Activated naive CD8-positive, alpha-beta T cell treated with anti-CD3 and anti-CD28 coated beads, Interleukin-2, amount 50 U/mL, for 24 hours (primary cell): ENCODE measurements at places on chromosomes 16 and 17.

DNA sequence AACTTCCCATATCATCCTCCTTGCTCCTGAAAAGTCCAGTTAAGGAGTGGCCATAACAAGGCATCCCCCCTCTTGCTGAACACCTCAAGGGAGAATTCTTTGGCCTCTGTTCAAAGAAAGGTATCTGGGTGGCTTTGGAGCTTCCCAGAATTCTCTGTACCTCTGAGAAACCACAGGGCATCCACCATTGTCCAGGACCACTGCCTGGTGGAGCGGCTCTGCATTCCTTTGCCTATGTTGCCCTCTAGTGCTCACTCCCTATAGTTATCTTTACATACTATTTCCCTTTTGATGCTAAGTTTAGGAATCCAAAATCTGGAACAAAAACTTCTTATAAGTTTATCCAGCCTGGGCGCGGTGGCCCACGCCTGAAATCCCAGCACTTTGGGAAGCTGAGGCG lies 30.3 kb downstream of the CHD9NB start:
- peak; percentile 8 for DNase-seq

- DNase-seq, result no peak
Measured at GRCh38 chr17:27582696-27583095, 48.3 kb upstream of the LGALS9 start.

- DNase-seq, result no peak
Measured at GRCh38 chr16:1044460-1045309, 27.9 kb upstream of the SSTR5 start.

DNA sequence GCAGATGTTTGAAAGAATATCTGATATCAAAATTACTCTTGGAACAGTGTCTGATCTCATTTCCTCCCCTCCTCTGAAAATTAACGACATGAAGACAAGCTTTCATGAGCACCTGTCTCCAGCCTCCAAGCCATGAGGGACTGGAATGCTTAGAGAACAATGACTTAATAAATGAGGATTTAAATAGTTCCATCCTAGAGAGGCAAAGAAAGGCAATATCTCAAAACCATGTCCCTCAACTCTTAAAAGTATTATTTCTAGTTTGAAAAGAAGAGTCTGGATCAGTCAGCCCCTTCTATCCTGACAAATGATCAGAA lies 137.5 kb downstream of the ANKFN1 start:
- no peak for DNase-seq

GRCh38 chr17:42275527-42276358 lies 448 bp downstream of the STAT5B start:
- peak; percentile 41 for DNase-seq

DNA sequence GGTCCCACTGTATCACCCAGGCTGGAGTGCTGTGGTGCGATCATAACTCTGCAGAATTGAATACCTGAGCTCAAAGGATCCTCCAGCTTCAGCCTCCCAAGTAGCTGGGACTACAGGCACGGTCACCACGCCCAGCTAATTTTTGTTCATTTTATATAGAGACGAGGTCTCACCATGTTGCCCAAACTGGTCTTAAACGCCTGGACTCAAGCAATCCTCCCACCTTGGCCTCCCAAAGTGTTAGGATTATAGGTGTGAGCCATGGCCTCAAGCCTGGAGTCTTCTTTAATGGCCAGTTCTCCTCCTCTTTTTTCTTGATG lies 484 bp downstream of the CD300LB start:
- DNase-seq, result no peak
